ENCODE measurements at places on chromosomes 16 and 17. TPM values are rescaled to one million over a fixed set of nuclear protein-coding genes. Genes with fewer than 3 reads are reported as not detected.

DNA sequence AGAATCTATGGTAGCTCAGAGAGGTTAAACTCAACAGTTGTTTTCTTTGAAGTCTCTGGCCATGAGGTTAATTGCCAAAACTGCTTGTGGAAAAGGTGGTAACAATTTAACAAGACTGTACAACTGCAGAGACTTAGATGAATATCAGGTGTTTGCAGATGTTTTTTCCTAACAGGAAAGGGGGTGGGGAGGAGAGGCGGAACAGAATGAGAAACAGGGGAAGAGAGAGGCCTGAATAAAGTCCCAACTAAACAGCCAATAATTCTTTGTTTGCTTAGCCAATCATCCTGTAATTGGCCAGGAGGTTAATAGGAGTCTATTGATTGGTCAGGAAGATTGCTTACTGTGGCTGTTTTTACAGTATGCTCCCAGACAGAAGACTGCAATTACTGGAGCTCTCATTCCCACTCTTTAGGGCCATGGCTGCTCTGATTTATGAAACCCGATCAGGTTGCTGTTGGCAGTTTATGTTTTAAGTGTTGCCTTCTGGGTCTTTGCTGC, 249.7 kb upstream of the TBX2 start:
- no peak for DNase-seq

DNA sequence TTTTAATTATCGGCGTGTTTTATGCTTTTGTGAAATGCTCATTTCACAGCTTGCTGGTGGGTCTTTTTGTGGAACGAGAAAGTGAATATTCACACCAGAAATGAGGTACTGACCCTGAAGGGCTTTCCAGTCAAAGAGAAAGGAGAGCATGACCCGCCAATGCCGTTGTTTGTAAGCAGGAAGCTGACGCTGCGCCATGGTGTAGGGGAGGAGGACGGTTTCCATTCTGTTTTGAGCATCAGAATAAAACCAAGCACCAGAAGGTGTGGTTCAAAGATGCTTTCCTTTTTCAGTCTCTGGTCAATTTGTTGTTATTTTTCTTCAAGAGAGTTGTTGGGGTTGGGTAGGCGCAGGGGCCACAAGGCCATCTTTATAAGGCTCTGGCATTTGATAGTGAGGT, 669.3 kb downstream of the WWOX start:
- no peak for DNase-seq

DNA sequence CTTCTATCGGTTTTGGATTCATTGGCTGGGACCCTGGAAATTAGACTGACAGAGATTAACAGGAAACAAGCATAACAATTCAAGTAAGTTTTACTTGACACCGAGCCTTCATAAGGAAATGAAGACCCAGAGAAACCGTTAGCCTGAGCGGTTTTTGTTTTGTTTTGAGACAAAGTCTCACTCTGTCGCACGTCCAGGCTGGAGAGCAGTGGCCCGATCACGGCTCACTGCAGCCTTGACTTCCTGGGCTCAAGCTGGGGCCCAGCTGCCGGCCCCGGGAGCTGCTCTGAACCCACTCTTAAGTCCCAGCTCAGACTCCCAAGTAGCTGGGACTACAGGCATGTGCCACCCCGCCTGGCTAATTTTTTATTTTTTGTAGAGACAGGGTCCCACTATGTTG, 321.3 kb downstream of the SEC14L1 start:
- no peak for DNase-seq

DNA sequence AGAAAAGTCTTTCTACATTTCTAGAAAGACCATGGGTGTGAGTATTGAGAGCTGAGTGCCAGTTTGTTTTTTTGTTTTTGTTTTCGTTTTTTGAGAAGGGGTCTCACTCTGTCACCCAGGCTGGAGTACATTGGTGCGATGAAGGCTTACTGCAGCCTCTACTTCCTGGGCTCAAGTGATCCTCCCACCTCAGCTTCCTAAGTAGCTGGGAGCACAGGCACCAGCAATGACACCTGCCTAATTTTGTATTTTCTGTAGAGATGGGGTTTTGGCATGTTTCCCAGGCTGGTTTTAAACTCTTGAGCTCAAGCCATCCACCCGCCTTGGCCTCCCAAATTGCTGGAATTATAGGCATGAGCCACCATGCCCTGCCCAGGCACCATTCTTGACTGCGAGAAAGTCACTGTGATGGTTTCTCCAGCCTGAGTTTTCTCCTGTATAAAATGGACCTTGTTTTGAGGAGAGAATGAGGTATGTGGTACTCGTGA, 673.8 kb downstream of the MAF start:
- DNase-seq: no peak

GRCh38 chr16:1430759-1431496, at the start of gene PERCC1:
Gene PERCC1, plus strand, starts transcription at chr16:1431078. Its CDS starts 1,516 bp downstream, at chr16:1432594.
- no peak for DNase-seq

DNA sequence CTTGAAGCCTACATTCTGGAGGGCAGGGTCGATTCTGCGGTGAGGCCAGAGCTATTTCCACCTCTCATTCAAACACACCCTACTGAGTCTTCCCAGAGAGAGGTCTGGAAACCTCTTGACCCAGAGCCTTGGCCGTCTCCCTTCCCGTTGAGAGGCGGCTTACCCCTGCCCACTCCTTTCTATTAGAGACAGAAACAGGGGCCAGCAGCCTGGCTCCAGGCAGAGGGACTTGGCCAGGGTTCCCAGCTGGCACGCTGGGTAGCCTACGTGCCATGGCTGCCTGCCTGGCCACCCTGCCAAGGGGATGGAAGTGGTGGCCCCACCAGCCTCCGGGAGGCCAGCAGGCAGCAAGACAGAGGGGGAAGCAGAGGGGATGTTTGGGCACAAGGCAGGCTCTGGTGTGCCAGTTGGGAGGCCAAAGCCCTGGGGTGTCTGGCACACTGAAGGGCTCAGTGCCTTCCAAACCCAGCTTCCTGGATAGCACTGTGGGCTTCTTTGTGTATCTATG, 6.0 kb downstream of the STAC2 start:
- no peak for DNase-seq

GRCh38 chr17:75048249-75048878, 1.3 kb downstream of the KCTD2 start:
- DNase-seq: no peak

- DNase-seq: peak; percentile 34
Observed at GRCh38 chr17:4365628-4366326, 698 bp downstream of the UBE2G1 start.

- DNase-seq: no peak
Observed at GRCh38 chr17:33381201-33381600, 88.1 kb upstream of the ASIC2 start.

DNA sequence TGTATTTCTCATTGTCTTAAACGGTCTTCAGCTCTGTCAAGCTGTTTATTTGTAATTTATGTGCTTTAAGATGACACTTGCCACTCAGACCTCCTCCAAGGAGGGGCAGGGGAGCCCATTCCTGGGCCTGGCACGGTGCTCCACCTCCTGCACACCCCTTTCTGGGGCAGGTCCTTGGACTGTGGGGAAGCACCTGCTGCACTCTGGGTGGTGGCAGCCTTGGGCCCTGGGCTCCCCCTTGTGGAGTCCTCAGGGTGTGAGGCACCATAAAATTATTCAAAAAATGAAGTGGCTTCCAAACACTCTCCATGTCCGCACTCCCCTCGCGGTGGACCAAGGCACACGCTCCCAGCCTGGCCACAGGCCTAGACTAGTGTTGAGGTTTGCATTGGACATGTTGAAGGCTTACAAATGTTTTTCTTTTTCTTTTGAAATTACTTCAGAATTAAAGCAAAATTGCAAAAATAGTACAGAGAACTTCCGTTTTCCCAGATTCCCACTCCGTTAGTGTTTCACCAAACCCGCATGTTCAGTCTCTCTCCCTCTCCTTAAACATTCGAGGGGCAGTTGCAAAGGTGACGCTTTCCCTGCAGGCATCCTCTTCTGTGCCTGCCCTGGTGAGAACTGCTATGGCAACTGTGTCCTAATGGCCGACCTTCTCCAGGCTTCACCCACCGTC, 32.4 kb downstream of the FOXK2 start:
- no peak for DNase-seq

The SDR42E1 gene
- 11.4 TPM for polyA plus RNA-seq

The MYH13 gene
- polyA plus RNA-seq: 0.25 TPM

The CD300LB gene
- polyA plus RNA-seq: 0.14 TPM

The APOBR gene
- polyA plus RNA-seq: 0.84 TPM

The KANSL1 gene
- 71.0 TPM for polyA plus RNA-seq

The LGALS9C gene
- 0.04 TPM for polyA plus RNA-seq

Measured in right renal pelvis (tissue), 4 donors.